ENCODE measurements at places on chromosomes 7 and 10.

DNA sequence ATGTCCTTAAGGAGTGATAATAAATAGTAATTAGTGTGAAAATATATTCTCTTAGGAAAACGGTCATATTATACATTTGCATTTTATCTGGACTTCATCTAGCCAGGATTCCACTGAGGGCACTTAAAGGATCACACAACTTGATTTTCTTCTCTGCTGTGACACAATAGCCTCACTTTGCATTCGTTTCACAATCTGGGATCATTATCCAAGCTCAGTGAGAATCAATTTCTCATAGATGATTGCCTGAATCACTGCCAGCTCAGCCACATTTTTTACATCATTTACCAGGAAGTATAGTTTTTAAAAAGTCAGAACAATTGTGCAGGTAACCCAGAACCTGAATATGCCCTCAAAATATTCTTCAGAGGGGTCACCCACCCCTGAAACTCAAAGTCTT, 68.9 kb downstream of the PTPRZ1 start:
- no peak for DNase-seq

- DNase-seq = peak; percentile 85
These were observed 72.6 kb downstream of the OSBPL3 start for GRCh38 chr7:24907311-24907886.

DNA sequence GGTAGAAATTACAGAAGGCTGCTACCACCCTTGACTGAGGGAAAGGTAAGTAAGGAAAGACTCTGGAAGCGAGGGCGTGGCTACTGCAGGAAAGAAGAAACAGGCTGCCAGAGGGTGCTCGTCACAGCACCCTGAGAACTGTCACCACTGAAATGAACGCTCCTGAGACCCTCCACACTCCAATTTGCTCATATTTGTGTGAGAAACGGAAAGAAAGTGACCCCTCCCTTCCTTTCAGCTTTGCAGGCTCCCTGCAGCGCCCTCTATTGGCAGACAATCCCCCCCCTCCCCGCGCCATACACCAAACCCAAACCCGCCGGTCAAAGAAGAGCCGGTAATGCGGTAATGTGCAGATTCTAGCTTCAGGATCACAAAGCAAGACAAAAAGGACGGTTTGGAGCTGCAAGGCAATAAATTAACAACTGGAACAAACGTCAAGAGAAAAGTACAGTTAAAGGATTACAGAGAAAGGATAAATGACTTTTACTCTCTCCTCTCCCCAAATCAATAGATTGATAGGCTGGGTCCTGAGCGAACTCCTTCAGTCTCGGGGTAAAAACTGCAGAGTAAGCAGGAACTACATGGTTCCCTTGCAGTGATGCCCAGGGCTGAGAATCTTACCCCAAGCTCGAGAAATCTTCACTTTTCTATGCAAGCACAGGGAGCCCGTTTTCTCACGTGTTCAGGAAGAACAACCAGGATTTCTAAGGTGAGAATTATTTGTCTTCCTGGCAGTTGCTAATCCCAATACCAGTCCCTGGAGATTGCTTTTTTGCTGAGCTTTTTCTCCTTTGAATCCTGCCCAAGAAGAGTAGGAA, 47.6 kb downstream of the STEAP1B start:
- DNase-seq = peak; percentile 12

- DNase-seq = no peak
These were observed 675.4 kb upstream of the FOXK1 start for GRCh38 chr7:4006687-4007086.

GRCh38 chr7:69663911-69664832, 65.9 kb downstream of the AUTS2 start:
- DNase-seq = no peak

GRCh38 chr7:9250876-9251275, 817.5 kb downstream of the NXPH1 start:
- DNase-seq = no peak

GRCh38 chr10:119829429-119829828, 43.2 kb downstream of the MCMBP start:
- DNase-seq = no peak
